MM.1S (cell line): ENCODE measurements at places on chromosomes 11 and 22.
A peak's percentile ranks its signal among the peaks of the same experiment; 100 is the strongest.

DNA sequence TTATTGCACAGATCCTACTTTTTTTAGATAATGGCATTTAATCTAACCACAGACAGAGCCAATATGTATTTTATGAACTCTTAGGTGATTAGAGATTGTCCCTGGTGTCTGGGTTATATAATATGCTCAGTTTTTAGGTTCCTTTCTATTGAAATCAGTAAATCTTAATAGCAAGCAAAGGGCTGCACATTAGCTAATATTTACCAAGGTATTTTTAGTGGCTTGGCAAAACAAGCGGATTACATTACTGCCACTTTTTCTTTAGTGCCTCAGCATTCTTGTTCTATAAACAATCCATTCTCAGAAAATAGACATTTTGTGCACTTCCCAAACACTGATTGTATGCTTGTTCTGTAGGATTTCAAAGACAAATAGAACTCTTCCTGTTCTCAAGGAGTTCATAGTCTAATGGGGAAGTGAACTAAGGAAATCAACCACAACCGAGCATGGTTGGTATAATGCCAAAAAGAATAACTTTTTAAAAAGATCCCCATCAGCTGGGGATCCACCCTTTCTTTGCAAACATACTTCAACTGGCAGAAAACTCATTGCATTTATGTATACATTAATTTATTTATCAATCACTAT is 23.8 kb downstream of the KCNJ1 start:
- no peak for DNase-seq

DNA sequence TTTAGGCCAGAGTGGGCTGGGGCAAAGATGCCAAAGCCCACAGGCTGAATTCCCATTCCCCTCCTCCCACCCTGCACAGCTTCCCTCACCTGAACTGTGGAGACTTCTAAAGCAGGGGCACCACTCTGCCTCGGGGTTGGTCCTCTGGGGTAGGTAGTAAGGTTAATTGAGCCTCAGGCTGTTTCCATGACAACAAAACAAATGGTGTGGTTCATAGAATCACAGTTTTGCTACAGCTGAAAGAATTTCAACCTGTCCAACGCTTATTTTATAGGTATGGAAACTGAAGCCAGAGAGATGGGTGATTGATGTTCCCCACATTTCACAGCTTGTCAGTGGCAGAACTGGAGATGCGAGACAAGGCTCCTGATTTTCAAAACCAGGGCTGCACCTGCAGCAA is 109.5 kb downstream of the SNX19 start:
- peak; percentile 67 for DNase-seq

DNA sequence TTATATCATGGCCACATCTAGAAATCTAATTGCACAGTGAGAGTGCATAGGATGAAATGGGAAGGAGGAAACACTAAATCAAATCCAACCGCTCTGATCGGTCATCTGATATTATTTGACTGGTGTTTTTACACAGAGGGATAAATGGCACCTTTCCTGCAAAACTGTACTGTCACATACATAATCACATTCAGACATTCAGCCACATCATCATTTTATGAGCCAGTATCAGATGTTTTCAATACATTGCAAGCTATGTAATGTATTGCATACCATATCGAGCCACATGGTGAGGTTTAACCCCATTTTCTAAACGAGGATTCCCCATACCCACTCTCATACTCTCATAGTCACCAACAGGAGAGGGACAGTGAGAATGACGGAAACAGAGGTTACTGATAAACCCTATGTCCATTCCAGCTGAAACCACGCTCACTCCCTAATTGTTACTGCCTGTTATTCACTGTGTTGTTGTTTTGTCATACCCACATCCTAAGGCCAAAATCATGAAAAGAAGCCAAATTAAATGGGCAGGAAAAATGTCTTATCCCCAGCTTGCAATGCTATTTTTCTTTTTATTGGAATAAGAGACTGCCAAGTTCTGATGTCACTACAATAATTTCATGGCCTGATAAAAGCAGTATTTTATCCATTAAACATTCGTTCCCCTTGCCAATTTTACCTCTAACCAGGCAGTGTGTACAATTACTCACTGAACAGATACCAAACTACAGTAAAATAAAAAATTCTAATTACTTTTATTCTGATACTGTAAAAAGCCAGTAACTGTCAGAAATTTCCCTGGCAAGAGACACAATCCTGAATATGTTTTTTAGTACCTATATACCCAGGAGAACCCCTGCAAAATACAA is 9.0 kb downstream of the CDON start:
- no peak for DNase-seq

DNA sequence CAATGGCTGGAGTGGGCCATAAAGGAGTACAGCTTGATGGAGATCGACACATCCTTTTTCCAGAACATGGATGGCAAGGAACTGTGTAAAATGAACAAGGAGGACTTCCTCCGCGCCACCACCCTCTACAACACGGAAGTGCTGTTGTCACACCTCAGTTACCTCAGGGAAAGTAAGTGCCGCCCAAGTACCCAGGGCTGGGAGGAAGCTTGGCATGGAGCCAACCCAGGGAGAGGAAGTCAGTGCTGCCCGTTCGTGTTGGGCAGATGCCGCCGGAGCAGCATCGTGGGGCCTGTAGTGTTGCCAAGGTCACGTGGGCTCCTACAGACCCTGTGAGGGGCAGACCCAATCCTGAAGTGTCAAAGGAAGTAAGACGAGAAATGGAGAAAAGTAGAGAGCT is 78.9 kb downstream of the FLI1 start:
- no peak for DNase-seq

- no peak for DNase-seq
These were observed 61.8 kb upstream of the POU2AF2 start for GRCh38 chr11:111183706-111184105.

DNA sequence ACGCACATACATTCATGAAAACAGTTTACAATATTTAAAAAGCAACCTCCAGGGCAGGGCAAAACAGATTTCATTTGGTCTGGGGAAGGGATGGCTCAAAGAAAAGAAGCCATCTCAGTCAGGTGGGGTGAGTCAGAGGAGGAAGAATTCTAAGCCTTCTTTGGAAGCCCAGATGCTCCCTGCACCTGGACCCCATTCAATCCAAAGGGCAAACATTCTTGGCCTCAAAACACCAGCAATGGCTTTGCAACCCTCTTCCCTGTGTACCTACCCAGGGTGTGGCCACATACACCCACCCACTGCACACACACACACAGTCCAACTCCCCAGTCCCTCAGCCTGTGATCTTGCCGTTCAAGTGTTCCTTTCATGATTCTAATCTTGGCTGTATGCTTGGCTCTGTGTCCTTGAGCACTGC is 2.0 kb downstream of the KCNE3 start:
- no peak for DNase-seq
